Stimulated activated CD4-positive, alpha-beta T cell treated with anti-CD3 and anti-CD28 coated beads, Interleukin-4, amount 100 ng/mL, for 48 hours (primary cell): ENCODE measurements at places on chromosomes 3 and 15.

DNA sequence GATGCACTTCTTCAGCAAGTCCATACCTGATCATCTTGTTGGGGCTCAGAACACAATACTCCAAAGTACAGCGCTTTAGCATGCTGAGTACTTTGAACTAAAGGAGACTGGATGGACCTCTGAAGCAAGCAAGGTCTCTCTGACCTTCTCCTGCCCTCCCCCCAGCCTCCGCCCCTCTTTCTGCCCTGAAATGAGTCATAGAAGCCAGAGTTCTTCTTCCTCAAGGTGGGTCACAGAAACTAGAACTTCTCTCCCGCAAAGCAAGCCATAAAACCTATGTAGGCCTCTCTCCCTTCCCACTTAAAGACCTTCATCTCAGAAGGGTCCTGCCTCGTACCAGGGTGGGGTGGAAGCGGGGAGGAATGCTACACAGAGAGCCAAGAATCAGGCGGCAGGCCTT, 230.5 kb upstream of the PROK2 start:
- no peak for DNase-seq

DNA sequence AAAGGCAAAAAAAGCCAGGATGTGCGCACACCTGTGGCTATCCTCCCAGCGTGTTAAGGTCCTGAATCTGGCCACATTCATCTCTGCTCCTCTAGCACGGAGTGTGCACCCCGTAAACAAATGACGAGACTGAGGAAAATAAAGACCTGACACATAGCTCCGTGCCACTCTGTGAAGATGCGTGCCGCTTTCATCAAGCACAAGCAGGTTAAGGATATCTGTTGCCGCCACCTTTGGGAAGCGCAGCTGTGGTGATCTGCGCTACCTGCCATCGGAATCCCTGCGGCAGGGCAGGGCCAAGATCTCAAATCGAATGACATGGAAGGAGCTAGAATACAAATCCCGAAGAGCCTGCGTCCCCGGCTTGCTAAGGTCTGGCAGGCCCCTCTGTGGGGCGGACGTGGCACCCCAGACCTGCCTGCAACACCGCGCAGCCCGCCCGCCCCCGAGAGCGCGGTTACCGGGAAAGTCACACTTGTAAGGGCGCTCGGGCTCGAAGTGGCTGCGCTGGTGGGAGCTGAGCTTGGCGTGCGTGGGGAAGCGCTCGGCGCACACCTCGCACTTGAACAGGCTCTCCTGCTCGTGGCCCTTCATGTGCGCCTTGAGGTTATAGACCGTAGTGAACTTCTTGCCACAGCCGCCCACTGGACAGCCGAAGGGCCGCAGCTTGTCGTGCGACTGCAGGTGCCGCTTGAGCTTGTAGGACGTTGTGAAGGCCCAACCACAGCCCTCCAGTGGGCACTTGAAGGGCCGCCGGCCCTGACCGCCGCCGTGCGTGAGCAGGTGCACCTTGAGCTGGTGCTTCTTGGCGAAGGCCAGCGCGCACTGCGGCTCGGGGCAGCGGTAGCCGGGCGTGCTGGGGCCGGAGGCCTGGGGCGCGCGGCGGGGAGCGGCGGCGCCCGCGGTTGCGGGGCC, 936 bp downstream of the ZXDC start:
- DNase-seq = peak; percentile 19

DNA sequence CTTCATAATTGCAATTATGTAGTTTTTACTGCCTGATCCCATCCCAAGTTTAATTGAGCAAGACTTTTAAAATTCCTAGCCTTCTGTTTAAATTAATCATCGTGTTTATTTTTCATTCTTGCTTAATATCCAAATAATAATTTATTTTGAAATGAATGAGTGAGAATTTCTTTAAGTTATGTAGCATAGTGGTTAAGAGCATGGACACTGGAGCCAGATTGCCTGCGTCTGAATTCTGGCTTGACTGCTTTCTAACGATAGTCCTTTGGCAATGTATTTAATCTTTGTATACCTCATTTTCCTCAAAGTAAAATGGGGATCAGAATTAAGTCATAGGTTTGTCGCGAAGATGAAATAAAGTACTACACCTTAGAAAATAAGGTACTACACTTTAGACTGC, 71.4 kb downstream of the LRRC49 start:
- DNase-seq = no peak

DNA sequence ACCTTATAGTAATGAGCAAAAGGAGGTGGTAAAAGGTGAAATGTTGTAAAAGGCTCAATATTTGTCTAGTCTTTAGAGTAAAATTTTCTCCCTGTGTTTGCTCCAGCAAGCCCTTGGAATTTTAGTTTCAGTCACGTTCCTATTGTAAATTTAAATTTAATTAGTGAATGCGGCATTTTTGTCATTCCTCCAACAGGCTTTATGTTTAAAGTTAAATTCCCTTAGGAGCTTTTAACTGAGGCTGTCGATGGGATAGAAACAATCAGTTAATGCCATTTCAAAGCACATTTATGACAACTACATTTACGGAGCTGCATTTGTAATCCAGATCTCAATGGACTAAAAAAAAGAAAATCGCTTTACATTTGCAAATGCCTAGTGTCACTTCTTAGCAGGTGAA, 868 bp upstream of the GADL1 start:
- no peak for DNase-seq

GRCh38 chr3:135911110-135911509, 54.4 kb upstream of the PPP2R3A start:
- no peak for DNase-seq

- DNase-seq = no peak
These were observed 92.2 kb upstream of the PRR23E start for GRCh38 chr3:127100459-127101410.

DNA sequence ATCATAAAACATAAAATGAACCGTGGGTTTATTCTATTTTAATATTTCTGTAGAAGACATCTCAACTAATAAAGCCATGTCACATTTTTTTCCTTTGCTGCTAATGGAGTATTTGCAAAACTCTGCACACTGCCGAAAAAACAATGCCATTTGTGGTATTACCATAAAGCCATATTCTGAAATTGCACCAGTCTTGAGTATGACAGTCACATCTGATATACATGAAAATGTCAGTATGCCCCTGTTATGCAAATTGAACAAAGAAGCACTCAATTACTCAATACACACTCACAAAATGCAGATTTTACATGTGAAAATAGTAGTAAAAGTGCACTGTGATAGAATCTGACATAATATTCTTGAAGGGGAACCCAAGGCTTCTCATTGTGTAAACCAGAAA, 55.2 kb upstream of the CPB1 start:
- no peak for DNase-seq

GRCh38 chr15:25441111-25441510, 2.3 kb upstream of the UBE3A start:
- no peak for DNase-seq

DNA sequence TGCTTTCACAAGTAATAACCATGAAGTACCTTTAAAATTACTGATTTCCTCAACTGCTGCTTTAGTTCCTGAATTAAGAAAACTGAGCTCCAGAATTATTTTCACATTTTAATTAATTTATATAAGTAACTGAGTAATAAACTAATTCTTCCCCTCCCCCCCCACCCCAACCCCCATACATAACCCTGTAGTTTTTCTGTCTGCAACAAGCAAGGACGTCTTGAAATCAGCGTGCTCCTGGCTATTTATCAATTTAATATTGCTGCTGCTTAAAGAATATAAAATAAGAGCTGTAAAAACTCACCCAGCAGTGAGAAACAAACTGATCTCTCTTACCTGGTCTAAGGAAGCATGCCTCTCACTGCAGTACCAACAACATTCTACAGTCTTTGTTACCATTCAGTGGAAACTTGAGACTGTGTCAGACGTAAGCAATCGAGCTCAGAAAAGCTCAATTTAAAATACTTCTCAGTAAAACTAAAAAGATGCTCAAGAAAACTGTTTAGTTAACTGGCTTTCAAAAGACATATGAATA, 121.0 kb downstream of the TFDP2 start:
- DNase-seq = no peak

DNA sequence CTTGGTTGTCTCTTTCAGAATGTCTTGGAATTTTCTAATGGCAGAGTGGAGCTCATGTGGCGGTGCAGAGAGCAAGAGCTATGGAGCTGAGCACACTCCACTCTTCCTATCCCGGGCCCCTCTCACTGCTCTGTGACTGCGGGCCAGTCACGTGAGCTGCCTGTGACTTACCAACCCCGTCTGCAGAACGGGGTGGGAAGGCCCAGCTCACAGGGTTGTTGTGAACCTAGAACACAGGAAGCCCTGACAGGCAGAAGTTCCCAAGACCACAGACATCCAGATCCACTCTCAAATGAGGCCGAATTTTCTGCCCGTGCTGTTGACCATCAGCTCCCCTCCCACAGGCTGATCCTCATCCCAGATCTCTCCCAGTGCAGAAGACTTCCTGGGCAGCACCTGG, 35.5 kb upstream of the PLXNA1 start:
- no peak for DNase-seq

DNA sequence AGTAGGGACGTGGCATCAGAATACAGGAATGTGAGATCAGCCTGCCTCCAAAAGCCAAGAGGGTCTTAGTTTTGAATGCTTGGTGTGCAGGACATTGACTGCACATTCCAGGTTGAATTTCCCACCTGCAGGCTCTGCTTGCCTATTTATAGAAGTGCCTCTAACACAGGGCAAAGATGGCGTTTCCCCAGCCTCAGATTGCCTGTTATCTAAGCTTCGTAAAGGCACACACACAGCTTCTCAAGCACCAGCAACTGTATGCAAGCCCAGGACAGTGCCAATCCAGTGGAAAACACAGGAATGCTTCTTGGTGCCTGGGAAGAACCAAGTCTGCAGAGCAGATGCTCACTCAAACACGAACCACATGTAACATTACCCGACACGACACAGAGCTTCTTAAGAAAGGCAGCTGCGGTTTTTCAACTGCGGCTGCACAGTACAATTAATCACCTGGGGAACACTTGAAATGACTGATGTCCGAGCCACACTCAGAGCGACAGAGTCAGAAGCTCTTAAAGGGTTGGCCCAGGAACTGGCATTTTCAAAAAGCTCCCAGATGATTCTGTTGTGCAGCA, 90.0 kb upstream of the ANKRD34C start:
- no peak for DNase-seq

DNA sequence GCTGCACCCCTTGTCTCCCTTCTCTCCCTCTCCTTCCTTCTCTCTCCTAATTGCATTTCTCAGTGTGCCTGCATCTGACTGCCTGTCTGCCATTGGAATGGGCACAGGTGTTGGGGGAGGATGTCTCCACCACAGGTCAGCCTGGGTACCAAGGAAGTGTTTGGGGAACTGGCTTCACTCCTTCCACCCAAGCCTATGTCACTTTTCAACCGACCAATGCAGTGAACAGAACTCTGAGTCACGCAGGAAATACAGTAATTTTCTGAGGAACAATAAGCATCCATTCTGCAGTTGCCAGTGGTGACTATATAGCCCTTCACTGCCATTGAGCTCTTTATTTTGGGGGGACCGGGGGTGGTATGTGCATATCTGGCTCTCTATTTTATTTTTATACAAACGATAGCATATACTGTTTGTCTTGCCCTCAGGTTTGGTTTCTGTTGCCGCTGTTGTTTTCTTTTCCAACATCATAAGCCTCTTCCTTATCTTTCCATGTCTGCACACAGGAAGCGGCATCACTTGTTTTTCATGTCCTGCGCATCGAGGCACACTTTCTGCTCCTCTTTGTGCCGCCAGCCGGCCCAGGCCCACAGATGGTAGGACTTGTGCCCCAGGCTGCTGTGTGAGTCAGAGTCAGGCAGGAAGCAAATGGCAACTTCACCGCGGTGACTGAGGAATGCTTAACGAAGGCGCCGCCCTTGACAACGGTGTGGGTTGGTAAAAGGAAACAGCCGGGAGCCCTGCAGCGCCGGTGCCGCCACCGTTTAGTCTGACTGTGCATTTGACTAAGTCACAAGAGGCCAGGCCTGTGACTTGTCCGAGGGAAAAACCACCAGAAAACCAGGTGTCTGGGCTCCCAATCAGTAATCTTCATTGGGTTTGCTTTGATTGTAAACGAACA, 21.1 kb upstream of the CDCP1 start:
- peak; percentile 73 for DNase-seq

DNA sequence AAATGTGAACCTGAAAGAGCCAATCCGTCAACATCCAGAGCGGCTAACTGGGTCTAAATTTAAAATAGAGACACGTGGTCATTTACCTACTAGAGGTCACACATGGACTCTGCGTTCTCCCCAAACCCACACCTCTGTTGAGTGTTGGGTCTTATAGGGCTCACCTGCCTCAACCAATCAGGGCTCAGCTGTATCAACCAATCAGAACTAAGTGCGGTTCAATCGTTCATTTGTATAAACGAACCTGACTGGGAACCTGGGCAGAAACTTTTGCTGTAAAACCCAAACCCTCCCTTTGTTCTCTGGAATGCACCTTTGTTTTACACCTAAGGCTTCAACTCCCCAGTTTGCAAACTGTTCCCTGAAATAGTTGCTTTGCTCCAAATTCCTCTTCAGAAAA, 8.9 kb downstream of the DNAAF4 start:
- DNase-seq = no peak

DNA sequence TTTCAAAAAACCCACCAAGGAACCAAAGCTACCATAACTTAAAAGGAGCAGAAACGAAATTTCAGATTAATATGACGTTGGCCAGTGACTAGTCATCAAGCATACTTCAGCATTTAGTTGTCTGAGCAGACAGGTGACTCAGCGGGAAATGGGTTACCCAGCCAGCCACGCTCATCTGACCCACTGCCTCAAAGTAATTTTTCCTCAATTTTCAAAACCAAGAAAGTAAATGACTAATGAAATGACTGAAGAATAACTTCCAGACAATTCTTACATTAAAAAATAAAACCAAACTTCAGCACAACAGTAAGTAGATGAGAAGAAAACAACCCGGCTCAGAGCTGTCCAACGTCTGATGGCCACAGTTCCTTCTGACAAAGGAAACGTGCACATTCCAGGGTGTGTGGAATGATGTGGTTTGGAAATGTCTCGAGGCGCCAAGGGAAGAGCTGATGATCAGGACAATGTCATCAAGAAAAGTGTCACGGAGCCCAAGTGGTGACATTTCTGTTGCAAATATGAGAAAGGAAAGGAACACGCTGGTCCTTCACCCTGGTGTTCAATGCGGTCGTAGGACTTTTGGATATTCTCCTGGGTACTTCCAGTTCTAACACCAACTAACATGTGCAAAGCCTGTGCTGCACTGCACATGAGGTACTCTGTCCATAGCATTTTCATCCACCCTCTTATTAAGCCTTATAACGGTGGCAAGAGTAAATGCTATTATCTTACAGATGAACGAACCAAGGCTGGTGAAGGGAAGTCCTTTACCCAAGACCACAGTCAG, 79.1 kb downstream of the FOXP1 start:
- no peak for DNase-seq

- no peak for DNase-seq
These were observed 955.6 kb downstream of the ROBO1 start for GRCh38 chr3:78812166-78812565.

GRCh38 chr3:32888739-32889138, 62.7 kb upstream of the CCR4 start:
- DNase-seq = no peak

GRCh38 chr3:150299201-150299600, 108.9 kb upstream of the TSC22D2 start:
- DNase-seq = no peak

GRCh38 chr3:38648659-38649499, 608 bp downstream of the SCN5A start:
- DNase-seq = no peak

GRCh38 chr3:196537319-196537984, 22.3 kb upstream of the SMCO1 start:
- DNase-seq = peak; percentile 50

- DNase-seq = no peak
These were observed 10.7 kb downstream of the NFKBIZ start for GRCh38 chr3:101859882-101860448.

- DNase-seq = no peak
These were observed 615.7 kb downstream of the TBL1XR1 start for GRCh38 chr3:176581589-176581988.
